ENCODE measurements at places on chromosomes 2 and 18.

GRCh38 chr2:23767876-23768621 is 158.9 kb downstream of the ATAD2B start:
- no peak for DNase-seq

GRCh38 chr2:157971702-157972101 is 95.6 kb upstream of the ACVR1 start:
- no peak for DNase-seq

DNA sequence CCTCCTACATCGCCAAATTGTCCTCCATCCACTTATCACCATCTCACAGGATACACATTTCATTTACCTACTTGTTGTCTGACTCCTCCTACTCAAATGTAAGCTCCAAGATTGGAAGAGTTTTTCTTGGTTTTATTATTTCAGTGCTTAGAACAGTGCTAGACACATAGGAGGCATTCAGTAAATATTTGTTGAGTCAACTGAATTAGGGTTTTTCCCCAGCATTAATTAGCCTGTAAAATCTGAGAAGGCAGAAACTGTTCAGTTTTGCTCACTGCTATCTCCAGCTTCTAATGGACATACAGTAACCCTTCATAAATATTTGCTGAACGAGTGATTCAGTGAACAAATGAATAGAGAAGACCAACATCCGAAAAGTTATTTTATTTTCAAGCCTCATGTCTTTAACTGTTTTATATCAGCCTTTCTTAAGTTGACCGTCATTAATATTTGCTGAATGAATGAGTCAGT is 800 bp downstream of the TTC21B start:
- no peak for DNase-seq

- no peak for DNase-seq
These were observed 42.4 kb upstream of the SLC1A4 start for GRCh38 chr2:64946769-64947247.

- no peak for DNase-seq
These were observed 206.4 kb downstream of the DLGAP1 start for GRCh38 chr18:4248686-4249085.

GRCh38 chr2:171167352-171167997 is 6.8 kb upstream of the TLK1 start:
- DNase-seq, result no peak

GRCh38 chr2:172242961-172243360 is 140.3 kb upstream of the DLX2 start:
- no peak for DNase-seq

- no peak for DNase-seq
These were observed 414.5 kb downstream of the TNS1 start for GRCh38 chr2:217588266-217588665.

DNA sequence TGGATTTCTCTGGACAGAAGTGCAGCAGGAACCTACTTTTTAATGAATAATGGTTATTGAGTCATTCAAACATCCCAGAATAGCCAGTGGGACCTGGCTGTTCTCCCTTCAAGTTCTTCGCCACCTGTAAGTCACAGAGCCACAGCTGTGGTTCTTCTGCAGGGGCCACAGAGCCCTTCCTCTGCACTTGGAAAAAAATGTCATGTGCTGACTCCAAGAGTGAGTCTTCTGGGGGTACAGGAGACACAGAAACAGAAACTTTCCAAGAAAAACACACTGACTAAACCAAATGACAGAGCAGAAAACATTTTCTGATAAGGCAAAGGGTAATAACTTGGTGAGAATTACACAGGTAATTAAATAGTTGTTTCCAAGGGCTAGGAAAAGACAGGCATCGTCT is 68.7 kb upstream of the FN1 start:
- no peak for DNase-seq

DNA sequence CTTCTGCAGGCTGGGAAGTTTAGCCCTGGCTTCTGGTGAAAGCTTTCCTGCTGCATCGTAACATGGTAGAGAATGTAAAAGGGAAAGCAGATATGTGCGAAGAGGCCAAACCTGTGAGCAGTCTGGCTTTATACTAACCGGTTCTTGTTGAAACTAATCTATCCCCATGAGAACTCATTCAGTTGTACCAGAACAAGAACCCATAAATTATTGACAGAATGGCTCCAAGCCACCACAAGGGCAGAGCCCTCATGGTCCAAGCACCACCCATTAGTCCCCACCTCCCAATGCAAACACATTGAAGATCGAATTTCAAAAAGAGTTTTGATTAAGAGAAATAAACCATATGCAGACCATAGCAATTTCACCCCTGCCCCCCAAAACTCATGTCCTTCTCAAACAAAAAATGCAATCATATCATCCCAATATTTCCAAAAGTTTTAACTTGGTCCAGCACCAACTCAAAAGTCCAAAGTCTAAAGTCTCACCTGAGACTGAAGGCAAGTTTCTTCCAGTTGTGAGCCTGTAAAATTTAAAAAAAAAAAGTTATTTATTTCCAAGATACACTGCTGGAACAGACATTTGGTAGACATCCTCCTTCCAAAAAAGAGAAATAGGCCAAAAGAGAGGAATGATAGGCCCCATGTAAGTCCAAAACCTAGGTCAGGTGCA is 318.9 kb downstream of the CNTNAP5 start:
- no peak for DNase-seq

DNA sequence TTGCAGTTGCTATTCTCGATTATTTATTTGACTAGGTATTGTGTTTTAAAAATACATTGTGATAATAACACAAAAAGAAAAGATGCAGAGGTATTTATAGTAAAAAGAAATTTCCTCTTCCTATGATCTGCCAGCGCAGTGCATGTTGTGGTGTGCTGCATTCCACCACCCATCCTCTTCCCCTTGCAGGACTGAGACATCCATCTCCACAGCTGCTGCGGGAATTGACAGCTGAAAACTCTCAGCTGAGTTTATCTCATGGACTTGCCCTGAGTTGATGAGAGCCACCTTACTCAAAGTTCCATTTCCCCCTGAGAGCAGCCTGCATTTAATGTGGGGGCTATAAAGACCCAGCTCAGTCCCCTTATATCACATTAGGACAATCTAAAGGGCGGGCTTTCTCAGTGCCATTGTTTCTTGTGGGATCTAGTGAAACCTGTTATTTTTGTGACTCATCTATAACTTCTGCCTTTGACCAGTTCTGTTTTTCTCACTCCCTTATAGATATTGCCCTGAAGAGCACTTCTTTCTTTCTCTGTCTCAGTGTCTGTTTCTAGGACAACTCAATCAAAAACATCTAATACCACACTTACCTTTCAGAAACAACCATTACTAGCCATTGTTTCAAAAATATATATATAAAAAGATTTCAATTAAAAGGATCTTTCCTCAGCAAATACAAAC is 698.5 kb downstream of the NR4A2 start:
- DNase-seq, result no peak

GRCh38 chr2:72815655-72816278 is 10.1 kb downstream of the EXOC6B start:
- no peak for DNase-seq

GRCh38 chr2:29212009-29212408 is 96.8 kb downstream of the CLIP4 start:
- DNase-seq, result no peak

GRCh38 chr2:104863468-104864279 is 9.8 kb downstream of the POU3F3 start:
- no peak for DNase-seq

DNA sequence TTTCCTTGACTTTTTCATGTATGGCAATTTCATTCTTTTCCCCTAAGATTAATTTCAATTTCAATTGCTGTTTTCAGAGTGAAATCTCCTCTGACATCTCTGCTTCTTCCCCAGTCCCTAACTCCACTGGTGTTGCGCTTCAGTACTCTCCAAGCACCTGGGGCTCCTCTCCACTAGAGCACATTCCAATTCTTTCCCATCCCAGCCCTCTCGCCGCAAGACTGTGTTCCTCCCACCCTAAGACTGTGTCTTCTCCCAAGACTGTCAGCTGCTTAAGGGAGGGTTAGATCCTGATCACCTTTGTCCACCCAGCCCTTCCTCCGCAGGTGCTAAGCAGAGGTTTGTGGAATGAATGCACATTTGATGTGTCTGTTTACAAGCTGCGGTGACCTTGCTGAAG is 255.7 kb upstream of the CCDC68 start:
- no peak for DNase-seq

DNA sequence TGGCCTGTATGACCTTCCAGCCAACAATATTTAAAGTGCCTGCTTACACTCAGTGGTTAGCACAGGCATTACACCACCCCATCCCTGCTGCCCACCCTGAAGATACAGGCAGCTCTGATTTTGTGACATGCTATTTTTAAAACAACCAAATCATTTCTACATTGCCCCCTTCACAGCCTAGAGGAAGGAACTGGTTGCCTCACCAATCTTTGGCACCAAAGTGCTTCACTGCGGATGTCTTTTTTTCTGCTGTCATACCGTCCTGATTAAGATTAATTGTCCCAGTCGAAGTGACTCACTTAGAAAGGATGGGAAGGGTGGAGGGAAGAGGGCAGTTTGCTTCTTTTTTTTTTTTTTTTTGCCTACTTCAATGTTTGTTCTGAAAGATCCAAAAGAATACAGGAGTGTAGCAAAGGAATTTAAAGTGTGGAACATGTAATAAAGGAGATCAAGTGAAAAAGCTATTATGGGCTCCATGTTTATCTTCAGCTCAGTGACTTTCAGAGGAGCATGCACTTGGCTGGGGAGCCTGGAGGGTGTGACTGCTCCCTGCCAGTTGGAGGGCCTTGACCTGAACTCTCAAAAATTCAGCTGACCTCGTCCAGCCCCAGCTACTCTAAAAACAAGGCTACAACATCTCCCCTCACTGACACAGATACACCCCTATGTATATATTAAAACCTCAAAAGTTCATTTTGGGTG is 501.1 kb upstream of the TNP1 start:
- no peak for DNase-seq

Measured in stimulated activated CD4-positive, alpha-beta T cell treated with anti-CD3 and anti-CD28 coated beads, Interleukin-4, amount 100 ng/mL, for 24 hours (primary cell).